ENCODE measurements at places on chromosomes 6 and 20. TPM values are rescaled to one million over a fixed set of nuclear protein-coding genes. Genes with fewer than 3 reads are reported as not detected.

- DNase-seq, result no peak
Measured at GRCh38 chr6:147234685-147235084, 30.5 kb downstream of the STXBP5 start.

- no peak for DNase-seq
Measured at GRCh38 chr6:16089232-16090062, 39.4 kb upstream of the MYLIP start.

DNA sequence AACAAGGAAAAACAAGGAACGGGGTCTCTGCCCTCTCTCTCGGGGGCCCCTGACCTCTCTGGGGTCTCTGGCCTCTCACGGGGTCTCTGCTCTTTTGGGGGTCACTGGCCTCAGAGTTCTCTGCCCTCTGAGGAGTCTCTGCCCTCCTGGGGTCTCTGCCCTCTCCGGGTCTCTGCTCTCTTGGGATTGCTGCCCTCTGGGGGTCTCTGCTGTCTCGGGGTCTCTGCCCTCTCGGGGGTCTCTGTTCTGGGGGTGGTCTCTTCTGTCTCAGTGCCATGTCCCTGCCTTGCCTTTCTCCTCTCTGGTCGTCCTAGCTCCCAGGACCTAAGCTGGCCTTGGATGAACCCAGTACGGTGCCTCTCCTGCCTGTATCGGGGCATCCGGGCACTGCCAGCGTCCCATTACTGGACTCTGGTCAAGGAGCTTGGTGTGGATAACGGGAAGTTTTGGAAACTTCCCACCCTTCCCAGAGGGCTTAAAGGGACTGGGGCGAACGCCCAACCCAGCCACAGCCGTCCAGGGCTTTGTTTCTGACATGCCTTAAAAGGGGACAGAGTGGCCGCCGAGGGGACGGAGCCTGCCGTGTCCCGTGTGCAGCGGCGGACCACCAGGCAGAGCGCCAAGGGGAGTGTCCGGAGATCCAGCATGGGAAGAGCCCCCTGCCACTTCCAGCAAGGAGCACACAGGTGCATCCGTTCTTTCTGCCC is 24.7 kb upstream of the MRGBP start:
- DNase-seq, result no peak

CGAS gene
- polyA plus RNA-seq, result 5.3 TPM

ASF1A gene
- 17.6 TPM for polyA plus RNA-seq

GPR6 gene
- polyA plus RNA-seq, result not detected

GRCh38 chr20:57391439-57392301 is 474 bp downstream of the RBM38 start:
- no peak for DNase-seq

UST gene
- 5.8 TPM for polyA plus RNA-seq

DNA sequence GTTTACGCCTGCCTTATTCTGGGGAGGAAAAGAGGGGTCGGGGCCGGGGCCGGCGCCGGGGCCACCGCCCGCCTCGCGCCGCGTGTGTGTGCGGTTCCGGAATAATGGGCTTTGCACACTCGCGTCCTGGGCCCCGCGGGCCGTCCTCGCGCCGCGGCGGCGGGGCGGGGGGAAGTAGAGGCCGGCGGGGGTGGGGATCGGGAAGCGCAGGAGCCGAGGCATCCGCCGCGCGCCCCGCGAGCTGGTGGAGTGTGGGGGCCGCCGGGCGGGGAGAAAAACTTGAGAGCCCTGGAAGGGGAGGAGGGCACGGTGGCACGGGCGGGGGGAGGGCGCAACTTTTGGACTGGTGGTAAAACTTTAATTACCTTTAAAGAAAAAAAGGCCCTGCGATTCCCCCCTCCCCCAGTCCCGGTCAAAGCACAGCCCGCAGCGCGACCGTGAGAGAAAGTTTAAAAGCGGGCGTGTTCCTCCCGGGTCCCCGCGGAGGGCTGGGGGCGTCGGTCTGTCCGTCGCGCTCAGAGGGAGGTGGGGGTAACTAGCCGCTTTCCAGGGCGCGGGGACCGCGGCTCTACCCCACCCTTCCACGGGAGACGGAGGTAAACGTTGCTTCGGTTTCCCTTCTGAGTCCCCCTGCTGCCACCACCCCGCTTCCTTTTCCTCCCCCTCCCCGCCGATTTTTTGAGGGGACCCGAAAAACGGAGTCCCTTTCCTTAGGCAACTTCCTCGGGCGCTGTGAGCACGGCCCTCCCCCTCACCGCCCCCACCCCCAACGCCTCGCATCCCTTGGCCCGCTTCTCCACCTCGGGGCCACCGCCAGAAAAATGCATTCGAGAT is 1.9 kb downstream of the L3MBTL3 start:
- peak; percentile 24 for DNase-seq

GRCh38 chr6:106309766-106310373 is 15.7 kb downstream of the ATG5 start:
- DNase-seq, result no peak

- no peak for DNase-seq
Measured at GRCh38 chr20:9225879-9226278, 157.0 kb downstream of the PLCB4 start.

DNA sequence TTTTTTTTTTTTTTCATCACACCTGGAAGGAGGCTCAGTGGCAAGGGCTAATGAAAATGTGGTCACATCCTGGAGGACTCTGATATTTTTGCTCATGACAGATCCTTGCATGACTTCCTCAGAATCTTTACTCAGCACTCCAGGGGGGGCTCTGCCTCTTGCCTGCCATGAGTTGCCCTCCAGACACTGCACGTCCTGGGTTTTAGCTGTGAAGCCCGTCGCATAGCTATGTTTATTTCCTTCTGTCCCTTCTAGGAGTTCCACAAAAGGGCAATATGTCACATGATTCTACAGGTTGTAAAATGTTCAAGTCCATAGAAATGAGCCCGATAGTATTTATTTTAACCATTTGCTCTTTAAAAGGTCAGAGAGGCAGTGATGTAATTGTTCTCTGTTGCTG is 18.2 kb downstream of the MAS1 start:
- DNase-seq, result no peak

GRCh38 chr6:15421945-15422733 is 176.3 kb downstream of the JARID2 start:
- no peak for DNase-seq

HLA-DMB gene
- polyA plus RNA-seq, result 11.5 TPM

C20orf96 gene
- 11.1 TPM for polyA plus RNA-seq

OR2J3 gene
- not detected for polyA plus RNA-seq

LPA gene
- not detected for polyA plus RNA-seq

BRPF3 gene
- 26.9 TPM for polyA plus RNA-seq

- DNase-seq, result no peak
Measured at GRCh38 chr20:17653835-17654648, 28.0 kb downstream of the RRBP1 start.

DNA sequence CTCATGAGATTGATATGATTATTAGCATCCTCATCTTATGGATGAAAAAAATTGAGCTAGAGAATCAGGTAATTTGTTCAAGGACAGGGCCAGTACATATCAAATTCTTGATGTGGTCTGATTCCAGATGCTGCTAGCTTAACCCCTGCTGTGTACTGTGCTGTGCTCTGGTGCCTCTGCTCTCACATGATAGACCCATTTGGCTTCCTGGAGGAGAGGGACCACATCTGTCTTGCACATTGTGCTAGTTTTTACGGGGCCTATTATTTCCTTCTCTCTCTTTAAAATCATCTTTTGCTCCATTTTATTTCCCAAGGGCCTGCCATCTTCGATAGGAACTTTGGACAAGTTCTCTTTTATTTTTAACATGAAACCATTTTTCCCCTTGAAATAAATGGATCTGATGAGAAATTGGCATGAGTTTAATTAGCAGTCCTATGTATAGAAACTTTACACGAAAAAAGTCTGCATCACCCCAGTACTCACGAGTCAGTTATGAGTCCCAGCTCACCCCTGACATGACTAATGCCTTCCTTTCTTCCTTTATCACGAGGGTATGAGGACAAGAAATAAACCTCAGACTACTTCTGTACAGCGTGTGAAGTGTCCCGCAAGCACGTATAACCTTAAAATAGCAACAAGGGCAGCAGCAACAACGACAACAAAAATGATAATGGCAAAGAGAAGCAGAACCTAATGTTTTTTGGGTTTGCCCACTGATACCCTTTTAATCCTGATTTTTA is 26.5 kb downstream of the CD109 start:
- DNase-seq, result no peak

DNA sequence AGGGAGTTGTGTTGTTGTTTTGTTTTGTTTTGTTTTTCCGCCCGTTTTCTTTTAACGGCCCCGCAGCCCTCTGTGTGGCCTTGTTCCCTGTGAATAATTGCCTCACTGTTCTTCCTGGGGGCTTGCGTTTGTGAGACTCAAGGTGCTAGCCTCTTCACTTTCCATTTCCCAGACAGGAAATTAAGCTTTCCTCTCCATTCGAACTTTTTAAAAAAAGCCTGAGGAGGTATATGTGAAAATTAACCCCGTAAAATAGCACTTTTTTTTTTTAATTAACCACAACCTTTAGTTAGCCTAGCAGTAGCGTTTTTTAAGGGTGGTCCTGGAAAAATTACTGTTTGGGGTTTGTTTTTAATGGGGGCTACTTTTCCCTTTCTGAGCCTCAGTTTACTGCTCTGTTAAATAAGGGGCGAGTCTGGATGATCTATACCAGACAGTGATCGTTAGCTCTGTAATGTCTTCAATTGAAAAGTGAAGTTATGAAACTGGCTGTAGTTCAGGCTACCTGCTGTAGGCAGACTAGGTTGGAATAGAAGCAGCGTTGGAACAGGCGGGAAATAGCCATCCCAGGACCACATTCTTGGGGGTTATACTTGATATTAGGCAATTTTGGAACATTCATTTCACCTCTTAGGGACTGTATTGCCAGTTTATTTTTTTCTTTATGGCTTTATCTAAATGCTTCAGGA is 1.7 kb downstream of the STX16 start:
- no peak for DNase-seq

DNA sequence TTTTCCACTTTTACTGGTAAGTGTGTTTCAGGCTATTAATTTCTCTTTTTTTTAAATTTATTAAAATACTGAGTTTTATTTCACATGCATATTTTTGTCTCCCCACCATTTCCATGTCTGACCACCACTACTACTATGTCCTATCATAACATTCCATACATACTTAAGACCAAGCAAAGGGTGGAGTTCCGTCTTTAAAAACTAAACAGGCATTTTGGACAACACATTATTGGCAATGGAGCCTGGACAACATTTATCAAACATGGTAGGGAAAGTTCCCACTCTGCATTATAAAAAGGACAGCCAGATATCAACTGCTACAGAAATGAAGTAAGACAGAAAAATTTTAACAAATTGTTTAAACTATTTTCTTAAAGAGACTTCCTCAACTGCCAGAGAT is 91.9 kb downstream of the LMBRD1 start:
- no peak for DNase-seq

PPP1R16B gene
- polyA plus RNA-seq, result 3.7 TPM

- no peak for DNase-seq
Measured at GRCh38 chr6:31666337-31666965, 571 bp downstream of the CSNK2B start.

DNA sequence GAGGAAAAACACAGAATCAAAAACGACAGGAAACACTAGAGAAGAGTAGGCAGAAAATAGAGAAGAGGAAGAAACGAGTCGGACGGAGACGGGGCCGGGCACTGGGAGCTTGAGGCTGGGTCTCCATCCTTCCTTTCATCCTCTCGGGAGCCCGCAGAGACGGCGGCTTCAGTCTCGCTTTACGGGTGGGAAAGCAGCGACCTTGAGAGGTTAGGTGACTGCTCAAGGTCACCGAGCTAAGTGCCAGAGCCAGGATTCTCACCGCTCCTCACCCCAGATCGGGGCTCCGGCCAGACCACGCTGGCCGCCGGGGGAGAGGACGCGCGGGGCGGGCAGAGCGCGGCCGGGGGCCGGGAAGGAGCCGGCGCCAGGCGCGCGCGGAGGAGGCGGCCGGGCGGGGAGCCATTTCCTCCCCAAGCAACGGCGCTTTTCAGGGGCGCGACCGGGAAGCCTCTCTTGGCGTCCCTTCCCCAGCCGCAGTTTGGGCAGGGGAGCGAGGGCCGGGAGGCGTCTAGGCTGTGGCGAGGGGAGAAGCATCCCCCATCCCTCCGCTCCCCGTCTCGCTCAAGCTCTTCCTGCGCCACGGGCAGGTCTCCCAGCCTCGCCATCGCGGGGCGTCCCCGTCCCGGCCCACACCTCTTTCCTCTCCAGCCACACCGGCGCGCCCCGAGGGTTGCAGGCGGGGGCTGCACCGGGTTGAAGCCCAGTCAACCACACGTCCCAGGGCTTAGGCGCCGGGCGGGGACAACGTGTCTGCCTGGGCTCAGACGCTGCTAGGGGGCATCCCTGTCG is 24.1 kb upstream of the MAP3K7 start:
- DNase-seq, result peak; percentile 65

DNA sequence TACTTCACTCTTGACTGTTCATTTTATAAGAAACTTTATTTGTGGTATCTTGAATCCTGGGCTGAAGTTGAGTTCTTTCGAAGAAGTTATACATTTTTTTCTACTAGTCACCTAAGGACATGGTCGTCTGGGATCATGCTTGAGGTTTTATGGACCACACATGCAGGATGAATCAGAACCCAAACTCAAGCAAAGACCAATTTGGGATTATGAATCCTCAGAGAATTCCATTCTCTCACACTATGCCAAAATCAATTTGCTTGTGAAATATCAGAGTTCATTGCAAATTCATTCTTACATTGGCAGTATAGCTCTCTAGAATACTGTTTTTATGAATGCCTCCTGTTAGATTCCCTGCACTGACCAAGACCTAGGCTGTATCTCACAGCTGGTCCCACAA is 114.3 kb upstream of the HDAC2 start:
- no peak for DNase-seq

GRCh38 chr6:33630014-33630413 is 8.9 kb downstream of the ITPR3 start:
- no peak for DNase-seq

DNA sequence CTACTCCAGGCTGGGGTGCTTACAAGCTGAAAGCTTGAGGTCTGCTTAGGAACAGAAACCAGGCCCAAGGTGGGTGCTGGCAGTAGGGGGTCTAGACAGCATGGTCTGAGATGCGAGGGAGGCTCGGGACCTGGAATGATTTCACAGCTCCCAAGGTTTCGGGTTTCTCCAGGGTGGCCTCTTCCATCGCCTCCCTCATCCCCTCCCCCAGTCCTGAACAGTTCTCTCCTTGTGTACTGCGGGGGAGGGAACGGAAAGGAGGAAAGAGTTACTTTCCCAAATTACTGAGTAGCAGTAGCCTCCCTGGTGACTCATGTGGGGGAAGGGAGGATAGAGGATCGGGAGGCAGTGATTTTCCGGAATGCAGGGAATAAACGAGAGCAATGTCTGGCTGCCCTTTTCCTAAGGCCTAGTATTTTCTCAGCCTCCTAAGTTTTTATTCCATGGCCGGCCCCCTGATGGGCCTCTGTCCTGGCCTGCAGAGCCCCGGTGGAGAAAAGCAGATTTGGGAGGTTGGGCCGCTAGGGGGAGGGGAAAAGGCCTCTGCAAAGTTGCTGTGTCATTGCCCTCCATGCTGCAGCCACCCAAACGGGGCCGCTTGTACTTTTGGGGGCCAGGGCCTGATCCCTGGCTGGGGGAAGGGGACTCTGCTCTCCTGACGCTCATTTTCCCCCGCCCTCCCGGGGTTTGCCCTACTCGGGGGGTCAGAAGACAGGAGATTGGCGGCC is 1.5 kb downstream of the BRD2 start:
- peak; percentile 87 for DNase-seq

Measured in hindlimb muscle (tissue), 1 donor.